ENCODE measurements at places on chromosomes 7 and 10.

DNA sequence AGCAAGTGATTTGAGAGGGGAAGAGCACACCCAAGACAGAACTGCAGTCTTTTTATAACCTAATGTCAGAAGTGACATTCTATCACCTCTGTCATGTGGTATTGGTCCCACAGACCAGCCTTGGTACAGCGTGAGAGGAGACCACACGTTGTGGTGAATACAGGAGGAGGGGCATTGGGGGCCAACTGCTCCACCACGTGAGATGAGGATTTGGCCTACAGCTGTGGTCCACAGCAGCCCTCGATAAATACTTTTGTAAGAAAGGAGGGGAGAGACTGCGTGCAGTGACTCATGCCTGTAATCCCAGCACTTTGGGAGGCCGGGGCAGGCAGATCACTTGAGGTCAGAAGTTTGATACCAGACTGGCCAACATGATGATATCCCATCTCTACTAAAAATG, 243.1 kb downstream of the FGFR2 start:
- no peak for DNase-seq

DNA sequence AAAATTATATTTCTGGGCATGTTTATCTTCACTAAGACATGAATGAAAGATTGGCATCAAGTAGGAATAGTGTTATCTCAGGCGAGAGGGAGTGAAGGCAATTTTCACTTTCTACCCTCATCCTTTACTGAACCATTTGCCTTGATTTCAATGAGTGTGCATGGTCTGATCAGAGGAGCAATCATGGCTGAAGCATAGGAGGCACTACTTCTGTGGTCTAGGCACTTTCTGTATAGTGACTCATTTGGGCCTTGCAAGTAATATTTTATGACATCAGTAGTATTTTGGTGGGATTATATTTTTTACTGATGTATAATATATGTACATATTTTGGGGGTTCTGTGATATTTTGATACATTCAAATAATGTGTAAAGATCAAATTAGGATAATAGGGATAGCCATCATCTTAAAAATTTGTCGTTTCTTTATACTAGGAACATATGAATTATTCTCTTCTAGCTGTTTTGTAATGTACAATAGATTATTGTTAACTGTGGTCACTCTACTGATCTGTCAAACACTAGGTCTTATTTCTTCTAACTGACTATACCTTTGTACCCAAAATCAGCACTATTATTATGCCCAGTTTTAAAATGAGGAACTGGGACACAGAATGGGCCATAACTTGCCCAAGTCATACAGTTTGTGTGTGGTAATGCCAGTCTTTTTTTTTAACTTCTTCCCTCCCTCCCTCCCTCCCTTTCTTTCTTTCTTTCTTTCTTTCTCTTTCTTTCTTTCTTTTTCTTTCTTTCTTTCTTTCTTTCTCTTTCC, 101.9 kb downstream of the RAB11FIP2 start:
- no peak for DNase-seq

- no peak for DNase-seq
Measured at GRCh38 chr10:16843252-16843870, 26.1 kb upstream of the RSU1 start.

DNA sequence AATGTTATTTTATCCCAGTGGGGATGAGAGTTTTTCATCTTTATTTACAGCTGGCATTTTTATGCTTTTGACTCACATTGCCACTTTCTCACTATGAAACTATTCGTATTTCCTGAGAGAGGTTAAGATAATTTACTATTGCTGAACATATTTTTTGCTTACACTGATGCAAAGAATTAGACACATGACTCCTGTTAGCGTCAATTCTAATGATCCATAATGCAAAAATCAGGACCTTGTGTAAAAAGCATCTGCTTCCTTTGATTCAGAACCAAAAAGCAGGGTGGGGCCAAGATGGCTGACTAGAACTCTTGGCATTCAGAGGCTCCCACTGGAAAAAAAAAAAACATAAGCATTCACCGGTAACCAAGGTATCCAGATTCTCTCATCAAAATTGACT, 464.8 kb downstream of the SEMA3D start:
- DNase-seq, result no peak

- no peak for DNase-seq
Measured at GRCh38 chr10:71093531-71093930, 118.8 kb upstream of the UNC5B start.

GRCh38 chr7:142476077-142476476, 218.2 kb upstream of the PRSS58 start:
- no peak for DNase-seq

- DNase-seq, result no peak
Measured at GRCh38 chr7:112757337-112757736, 32.9 kb downstream of the TMEM168 start.

GRCh38 chr7:65444899-65445823, 71.5 kb downstream of the ZNF92 start:
- DNase-seq, result no peak

Measured in activated CD8-positive, alpha-beta memory T cell treated with anti-CD3 and anti-CD28 coated beads for 48 hours (primary cell).